Fibroblast of skin of abdomen (primary cell): ENCODE measurements at places on chromosomes 12 and 14.
A peak's percentile ranks its signal among the peaks of the same experiment; 100 is the strongest.

GRCh38 chr12:91104812-91105466, 6.4 kb downstream of the LUM start:
- no peak for DNase-seq

DNA sequence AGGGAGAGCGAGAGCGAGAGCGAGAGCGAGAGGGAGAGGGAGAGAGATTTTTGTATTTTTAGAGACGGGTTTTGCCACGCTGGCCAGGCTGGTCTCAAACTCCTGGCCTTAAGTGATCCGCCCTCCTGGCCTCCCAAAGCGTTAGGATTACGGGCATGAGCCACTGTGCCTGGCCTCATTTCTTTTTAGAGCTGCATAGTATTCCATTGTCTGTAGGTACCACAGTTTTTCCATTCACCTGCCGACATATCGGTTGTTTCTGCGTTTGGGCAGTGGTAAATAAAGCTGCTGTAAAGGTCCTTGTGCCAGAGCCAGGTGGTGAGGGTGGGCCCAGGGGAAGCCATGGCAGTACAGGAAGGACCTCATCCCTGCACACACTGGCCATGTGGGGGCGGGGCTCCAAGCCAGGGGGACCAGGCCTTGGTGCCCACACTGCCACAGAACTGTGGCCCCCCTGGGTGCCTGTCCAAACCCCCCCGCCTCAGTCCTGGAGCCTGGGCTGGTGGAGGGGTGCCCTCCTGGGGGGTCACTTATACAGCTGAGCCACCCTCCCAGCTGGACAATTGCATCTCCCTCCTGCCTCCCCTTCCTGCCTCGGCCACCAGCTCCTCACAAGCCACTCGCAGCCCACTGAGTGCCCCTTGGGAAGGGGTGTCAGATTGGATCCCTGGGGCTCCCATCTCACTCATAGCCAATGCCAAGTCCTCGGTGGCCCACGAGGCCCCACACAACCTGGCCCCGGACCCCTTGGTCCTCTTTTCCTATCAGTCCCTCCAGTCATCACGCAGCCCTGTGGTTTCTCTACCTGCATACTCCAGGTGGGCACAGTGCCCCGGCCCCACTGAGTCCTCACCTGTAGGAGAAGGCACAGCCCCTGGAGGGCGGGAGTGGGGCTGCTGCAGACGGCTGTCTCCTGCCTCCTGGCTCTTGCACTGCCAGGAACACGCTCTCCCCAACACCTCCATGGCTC, 1.7 kb upstream of the PUS1 start:
- no peak for DNase-seq

GRCh38 chr12:129073157-129073915, 220.1 kb downstream of the GLT1D1 start:
- DNase-seq = no peak

DNA sequence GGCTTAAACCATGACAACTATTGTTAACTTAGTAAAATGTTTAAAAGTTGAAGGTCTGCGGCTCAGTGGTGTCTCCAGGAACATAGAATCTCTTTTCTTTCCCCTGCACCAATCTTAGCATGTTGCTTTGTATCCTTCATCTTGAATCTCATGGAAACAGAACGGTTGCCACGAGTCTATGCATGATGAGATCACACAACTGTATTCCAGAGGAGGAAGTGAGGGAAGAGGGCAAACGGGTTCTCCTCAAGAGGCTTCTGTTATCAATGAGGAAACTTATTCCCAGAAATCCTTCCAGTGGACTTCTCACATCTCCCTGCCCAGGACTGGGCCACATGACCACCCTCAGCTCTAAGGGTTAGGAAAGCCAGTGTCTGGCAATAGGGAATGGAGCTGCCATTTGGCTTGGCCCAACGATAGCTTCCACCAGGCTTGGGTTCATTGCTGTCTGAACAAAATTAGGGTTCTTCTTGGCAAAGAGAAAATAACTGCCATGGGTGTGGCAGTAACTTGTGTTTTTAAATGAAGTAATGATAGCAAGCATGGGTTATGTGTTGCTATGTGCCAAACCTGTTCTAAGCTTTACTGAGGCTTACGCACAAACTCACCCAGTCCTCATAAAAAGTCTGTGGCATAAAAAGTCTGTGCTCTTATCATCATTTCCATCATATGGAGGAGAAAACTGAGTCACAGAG, 17.4 kb downstream of the PLXNC1 start:
- no peak for DNase-seq

GRCh38 chr14:95309261-95310051, 10.3 kb downstream of the CLMN start:
- no peak for DNase-seq

DNA sequence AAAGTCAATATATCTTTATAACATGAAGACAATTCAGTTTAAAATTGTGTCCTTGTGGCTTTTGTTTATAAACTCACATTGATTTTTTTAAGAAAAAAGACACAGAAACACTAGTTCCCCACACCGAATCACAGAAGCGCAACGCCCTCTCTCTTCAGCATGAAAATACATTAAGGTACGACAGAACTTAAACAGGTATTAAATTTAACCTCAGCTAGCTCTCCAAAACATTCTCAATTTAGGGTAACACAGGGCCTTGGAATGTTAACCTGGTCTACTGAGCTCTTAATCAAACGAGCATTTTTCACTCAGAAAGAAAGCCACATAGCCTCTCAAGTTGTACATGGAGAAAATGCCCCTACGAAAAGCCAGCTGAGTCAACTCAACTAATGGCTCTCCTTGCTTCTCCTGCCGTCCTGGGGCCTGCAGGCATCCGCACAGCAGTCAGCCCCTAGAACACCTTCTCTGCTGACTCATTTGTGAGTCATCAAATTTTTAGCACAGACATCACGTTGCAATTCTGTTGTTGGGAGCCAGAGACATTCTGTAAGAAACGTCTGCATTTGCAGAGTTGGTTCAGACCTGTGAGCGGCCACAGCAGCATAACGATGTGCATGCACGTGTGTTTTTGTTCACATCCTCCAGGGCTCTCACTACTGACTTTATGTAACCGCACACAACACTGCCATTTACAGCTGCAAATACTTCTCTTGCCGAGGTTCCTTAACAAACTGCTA, 141.6 kb downstream of the ITPR2 start:
- peak; percentile 99 for DNase-seq

DNA sequence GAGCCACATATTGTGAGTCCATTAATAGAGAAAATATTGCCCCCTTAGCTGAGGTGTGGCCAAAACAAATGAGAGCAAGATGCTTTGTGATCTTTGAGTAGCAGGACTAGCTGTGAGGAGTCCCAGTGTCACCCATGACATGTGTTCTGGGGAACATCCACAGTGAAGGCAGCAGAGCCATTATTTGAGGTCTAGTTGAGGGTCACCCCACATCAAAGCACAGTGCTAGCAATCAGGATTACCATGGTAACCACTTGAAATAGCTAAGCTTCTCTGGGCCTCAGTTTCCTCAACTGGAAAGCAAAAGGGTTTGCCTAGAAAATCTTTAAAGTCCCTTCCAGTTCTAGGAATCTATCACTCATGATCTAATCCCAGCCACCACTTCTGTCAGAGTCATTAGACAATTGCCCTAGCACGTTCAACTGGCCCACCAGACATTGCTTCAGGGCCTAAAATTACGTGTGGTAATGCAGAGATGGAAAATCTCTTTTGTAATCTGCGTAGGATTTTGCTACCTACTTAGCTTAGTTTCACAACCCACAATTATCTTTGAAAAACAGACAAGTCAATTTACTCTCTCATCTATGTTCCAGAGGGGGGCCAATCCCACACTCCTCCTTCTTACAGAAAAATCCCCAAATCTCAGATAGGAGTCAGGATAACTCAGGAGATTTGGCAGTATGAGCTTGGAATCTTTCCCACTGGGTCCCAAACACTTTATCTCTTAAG, 251.2 kb upstream of the EGLN3 start:
- no peak for DNase-seq

GRCh38 chr14:69262516-69262915, 2.6 kb downstream of the GALNT16 start:
- no peak for DNase-seq

GRCh38 chr12:123043536-123044001, 63.1 kb downstream of the ARL6IP4 start:
- peak; percentile 96 for DNase-seq
